Stimulated activated naive CD4-positive, alpha-beta T cell (primary cell): ENCODE measurements at places on chromosomes 11 and 22.

GRCh38 chr11:36109850-36110606 is 166.2 kb downstream of the LDLRAD3 start:
- no peak for DNase-seq

DNA sequence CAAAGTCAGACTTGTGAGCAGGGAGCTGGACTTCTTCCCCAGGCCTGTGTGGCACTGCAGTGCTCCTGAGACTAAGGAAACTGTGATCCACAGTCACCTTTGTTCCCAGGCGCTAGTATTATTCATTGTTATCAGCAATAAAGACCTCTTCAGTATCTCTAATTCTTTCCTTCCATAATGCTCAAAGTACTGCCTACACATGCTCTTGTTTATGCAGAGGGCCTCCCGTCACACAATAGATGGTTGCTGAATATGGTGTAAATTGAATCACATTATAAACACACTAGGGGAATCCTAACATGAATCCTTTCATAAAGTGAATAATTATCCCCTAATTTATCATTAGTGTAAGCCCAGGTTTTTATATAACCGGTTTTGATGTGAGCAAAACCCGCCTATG is 493.3 kb downstream of the BUD13 start:
- DNase-seq = no peak

DNA sequence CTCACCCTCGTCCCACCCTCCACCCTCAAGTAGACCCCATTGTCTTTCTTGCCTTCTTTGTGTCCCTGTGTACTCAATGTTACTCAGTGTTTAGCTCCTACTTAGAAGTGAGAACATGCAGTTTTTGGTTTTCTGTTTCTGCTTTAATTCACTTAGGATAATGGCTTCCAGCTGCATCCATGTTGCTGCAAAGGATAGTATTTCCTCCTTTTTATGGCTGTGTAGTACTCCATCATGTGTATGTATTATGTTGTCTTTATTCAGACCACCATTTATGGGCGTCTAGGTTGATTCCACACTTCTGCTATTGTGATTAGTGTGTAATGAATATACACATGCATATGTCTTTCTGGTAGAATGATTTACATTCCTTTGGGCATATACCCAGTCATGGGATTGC is 73.6 kb downstream of the SIK2 start:
- DNase-seq = no peak

- no peak for DNase-seq
Observed at GRCh38 chr22:20653012-20653794, 120.7 kb upstream of the SERPIND1 start.

GRCh38 chr11:13249992-13250391 is 27.6 kb upstream of the BMAL1 start:
- DNase-seq = no peak

- no peak for DNase-seq
Observed at GRCh38 chr11:94700622-94701021, 67.5 kb upstream of the AMOTL1 start.

DNA sequence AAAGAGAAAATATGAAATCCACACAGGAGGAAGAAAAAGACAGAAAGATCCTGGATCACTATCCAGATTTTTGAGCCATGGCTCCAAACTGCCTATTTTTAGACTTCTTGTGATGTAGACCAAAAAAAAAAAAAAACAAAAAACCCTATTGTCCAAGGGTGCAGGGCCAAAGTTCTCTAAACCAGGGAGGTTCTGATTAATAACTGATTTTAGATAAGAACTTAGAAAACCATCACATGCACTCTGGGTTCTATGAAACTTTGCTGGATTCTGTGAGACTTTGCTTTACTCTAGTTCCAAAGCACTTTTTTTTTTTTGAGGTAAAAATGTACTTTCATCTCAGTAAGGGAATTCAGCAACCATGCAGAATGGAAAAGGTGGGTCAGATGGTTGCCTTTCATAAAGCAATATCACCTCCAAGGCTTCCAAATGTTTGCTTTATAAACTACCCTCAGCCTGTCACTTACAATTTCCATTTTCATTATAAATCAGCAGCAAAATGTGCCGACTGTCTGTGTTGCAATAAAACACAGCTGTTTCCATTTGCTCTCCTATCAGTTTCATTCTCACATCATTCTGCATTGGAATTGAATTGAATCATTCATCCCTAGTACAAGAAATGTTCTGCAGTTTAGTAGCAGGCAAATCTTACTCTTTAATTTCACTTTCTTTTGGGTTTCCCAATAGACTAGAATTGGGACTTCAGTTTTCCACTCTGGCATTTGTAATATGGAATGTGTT is 1584.3 kb upstream of the RAG2 start:
- no peak for DNase-seq

GRCh38 chr11:114774599-114775361 is 96.5 kb downstream of the NXPE2 start:
- no peak for DNase-seq

GRCh38 chr22:20955548-20955947 is 11.5 kb upstream of the AIFM3 start:
- DNase-seq = no peak

DNA sequence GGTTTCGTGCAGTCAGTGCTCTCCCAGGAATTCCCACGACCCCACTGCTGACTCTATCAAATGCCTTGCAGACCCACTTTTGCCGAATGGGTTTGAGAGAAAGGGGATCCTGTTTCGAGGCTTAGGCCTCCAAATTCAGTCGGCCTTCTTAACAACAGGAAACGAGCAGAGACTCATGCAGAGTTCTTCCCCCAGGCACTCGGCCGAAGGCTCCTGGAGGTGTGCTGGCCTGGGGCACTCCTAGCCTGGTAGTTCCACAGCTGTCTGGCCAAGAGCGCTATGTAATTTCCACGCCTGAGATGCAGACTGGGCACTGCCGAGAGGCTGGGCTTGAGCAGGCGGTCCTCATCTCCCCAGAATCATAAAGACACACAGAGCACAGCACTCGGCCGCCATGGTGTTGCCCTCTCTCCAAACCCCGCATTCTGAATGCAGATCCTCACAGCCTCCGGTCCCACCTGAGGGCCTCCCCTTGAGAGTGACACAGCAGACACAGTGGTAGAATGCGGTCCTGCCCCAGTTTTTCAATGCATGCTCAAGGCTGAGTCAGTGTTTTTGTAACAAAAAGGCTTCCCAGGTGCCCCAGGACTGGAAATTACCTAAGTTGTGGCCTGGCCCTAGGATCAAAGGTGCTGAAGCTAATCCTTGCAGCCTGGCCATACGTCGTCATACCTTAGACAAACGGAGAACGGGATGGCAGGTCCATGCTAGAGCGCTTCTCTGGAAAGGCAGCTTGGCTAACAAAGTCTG is 30.2 kb upstream of the BID start:
- no peak for DNase-seq

DNA sequence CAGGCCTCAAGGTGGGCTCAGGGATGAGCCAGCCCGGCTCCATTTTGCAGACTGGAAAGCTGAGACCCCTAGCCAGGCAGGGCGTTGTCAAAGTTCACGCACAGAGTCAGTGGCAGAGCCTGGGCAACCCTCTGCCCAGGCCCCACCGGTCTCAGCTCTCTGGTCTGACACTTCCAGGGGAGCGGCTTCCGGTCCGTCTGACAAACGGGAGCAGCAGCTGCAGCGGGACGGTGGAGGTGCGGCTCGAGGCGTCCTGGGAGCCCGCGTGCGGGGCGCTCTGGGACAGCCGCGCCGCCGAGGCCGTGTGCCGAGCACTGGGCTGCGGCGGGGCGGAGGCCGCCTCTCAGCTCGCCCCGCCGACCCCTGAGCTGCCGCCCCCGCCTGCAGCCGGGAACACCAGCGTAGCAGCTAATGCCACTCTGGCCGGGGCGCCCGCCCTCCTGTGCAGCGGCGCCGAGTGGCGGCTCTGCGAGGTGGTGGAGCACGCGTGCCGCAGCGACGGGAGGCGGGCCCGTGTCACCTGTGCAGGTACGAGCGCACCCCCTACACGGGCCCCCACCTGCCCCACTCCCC is 36.0 kb downstream of the CD6 start:
- DNase-seq = peak; percentile 27

DNA sequence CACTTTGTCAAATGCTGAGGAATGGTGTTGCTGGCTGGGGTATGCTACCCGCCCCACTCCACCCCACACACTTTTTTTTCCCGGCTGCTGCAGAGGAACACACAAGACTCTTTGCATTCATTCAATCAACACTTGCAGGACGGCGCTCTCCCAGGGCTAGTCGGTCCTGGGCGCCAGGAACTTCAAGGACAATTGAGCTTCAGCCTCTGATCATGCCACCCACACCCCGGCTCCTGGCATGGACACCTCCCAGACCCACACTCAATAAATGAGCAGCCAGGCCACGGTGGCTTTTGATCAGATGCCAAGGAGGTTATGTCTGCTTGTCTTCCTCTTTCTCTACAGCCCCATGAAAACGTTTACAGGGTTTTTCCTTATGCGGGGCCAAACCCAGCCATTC is 19.8 kb downstream of the TPST2 start:
- no peak for DNase-seq

DNA sequence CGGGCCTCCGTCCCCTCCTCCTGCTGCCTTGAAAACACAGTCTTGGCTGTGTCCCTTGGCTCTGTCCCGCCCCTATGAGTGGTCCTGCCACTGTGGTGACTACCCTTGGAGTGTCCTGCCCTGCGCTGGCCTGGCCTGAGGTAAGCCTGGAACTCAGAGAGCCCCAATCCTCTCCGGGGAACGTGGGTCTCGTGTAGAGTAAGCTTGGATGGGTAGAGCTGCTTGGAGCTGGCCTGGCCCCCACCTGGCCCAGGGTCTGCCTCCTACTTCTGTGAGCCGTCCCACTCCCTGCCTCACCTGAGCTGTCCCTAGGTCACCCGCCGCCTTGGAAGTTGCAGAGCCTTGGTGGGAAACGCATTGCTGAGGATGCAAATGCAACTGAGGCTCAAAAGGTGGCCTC is 347.1 kb downstream of the CTTN start:
- DNase-seq = no peak

GRCh38 chr22:41442240-41442792 is 4.3 kb downstream of the TOB2 start:
- no peak for DNase-seq

DNA sequence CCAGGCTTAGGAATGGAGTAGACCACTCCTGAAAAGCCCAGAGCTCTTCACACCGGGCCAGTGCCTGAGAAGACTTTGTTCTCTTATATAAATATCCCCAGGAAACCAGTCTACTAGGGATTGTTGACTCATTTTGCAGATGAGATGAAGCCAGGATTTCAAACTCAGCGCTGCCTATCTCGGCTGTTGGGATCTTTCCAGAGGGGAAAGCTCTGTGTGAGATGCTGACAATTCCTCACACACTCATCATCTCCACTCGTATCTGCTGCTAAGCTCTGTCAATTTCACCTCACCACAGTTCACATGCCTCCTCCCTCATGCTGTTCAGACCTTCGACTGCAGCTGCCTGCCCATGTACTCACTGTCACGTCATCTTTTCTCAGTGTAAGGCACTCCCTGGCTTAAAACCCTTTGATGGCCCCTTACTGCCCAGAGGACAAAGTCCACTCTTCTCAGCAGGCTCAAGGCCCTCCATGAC is 12.5 kb downstream of the USH1C start:
- no peak for DNase-seq

DNA sequence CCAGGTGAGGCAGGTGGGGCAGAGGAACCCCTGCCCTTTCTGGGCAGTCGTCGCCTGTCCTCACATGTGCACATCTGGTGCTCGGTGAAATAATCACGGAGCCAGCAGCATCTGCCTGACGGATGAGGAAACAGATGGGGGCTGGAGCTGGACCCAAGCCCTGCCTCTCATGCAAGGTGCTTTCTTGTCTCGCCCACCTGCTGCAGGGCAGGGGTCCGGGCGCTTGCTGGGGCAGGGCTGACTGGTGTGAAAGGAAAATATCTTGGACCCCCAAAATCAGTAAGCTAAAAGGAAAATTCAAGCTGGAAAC is 3.3 kb downstream of the ALDH3B2 start:
- DNase-seq = no peak

GRCh38 chr11:73320763-73321603 is 12.9 kb downstream of the ARHGEF17 start:
- DNase-seq = no peak

- DNase-seq = no peak
Observed at GRCh38 chr11:64080390-64080789, 44.7 kb downstream of the FLRT1 start.

GRCh38 chr11:74297484-74297883 is 14.0 kb downstream of the P4HA3 start:
- no peak for DNase-seq

DNA sequence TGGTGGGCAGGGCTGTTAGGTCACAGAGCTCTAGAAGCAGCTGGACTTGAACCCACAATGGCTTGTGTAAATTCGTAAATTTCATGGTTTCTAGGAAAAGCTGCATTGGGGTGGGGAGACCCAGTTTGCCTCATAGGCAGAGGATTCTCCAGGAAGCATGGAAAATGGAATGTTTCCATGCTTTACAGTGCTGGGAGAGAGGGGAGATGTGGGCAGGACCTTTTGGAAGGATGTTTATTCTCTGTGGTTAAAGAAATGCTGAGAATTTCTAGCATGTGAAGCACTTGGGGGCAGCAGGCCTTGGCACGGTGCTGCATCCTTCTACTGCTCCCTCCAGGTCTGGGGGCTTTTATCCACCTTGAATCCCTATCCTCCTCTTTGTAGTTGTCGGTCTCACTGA is 46.3 kb downstream of the TRAF6 start:
- DNase-seq = no peak

GRCh38 chr11:131688048-131688693 is 317.8 kb downstream of the NTM start:
- no peak for DNase-seq

DNA sequence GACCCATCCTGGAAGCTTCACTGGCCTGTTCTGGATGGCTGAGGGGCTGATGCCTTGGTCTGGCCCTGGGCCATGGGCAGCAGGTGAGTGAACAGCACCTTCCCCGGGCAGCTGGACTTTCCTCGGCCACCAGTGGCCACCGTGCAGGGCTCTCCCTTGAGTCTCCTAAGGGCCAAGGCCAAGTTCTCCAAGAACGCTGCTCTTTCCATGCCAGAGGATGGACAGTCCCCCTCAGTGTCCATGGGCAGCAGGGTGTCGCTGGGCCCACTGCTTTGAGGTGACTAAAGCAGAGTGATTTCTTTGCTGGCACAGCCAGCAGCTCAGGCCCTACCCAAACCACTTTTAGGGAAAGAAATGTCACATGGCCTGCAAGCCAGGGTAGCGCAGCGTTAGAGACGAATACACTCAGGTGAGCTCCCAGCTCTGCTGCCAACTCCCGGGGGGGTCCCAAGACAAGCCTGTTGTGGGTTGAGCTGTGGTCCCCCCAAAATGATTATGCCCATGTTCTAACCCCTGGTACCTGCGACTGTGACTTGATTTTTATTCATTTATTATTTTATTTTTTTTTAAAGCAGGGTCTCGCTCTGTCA is 3.3 kb upstream of the CARS1 start:
- no peak for DNase-seq

DNA sequence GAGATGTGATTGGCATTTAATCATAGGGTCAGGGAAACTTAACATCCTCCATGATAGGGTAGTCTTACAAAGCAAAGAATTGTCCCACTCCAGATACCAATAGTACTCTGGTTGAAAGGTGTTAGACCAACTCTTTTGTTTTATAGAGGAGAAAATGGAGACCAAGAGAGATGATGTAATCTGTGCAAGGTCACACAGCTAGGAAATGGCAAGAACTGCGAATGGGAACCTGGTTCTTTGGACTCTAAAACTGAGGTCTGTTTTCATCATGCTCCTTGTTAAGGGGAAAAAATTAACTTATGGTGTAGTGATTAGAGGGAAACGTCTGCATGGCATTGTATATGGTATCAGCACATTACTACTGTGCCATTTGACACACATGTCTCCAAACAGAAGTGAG is 171.1 kb downstream of the COMMD9 start:
- DNase-seq = no peak
